ENCODE measurements at places on chromosomes 4 and X.
A peak's percentile ranks its signal among the peaks of the same experiment; 100 is the strongest.

GRCh38 chr4:153156263-153156662 lies 48.0 kb upstream of the TRIM2 start:
- DNase-seq, result no peak

- DNase-seq, result no peak
Measured at GRCh38 chrX:1500701-1501624, 36.0 kb downstream of the P2RY8 start.

- no peak for DNase-seq
Measured at GRCh38 chr4:48112017-48112667, 21.9 kb downstream of the TXK start.

GRCh38 chr4:127503111-127503510 lies 129.6 kb upstream of the INTU start:
- no peak for DNase-seq

DNA sequence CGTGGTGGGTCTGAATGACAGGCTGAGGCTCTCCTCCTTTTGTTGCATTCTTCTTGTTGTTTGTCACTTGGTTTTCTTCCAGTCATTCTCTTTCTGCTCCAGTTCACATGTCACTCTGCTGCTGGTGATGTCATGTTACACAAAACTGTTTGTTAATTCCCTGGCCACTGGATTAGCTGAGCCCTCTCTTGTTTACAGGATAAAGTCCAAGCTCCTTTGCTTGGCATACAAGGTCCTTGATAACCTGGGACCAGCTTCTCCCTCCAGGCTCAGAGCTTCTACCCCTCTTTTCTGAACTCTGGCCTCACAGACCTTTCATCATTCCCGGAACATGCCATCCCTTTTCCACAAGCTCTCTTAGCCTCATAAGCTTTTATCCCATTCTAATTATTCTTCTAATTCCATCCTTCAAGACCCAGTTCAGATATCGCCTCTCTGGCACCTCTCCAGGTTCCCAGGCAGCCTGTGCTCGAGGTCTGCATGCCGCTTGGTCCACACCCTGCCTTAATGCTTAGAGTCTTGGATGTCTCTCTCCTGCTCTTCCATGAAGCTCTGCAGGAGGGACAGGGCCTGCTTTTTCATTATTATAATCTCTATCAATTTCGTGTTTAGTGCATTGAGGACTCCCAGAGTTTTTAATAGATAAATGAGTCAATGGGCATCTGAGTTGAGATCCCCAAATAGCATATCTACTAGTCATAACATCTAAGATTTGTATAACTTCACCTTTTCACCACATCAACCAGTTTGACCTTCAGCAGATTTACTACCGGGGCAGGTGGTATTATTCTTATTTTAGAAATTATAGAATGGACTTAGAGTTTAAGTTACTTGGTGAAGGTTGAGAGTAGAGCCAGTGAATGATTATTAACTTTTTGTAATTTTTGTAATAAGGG lies 98.7 kb downstream of the TMEM131L start:
- no peak for DNase-seq

DNA sequence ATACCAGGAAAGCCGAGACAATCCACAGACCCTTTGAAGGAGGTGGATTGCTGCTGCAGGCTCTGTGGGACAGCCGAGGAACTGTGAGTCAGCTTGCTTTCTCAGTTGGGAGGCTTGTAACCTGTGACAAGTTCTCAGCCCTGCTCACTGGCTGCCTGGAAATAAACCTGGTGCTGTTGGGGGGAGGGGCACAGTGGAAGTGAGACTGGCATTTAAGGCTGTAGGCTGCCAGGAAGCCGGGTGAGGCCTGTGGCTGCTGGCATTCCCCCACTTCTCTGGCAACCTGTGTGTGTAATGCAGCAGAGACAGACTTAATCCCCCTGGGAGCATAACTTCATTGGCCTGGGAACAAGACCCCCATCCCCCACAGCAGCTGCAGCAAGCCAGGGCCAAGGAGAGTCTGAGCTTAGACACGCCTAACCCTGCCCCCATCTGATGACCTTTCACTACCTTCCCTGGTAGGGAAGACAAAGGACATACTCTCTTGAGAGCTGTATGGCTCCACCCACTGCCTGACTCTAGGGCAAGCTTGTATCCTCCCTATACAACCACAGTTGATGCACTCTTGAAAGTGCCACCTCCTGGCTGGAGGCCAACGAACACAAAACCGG lies 64.1 kb downstream of the ALPK1 start:
- DNase-seq, result no peak

- no peak for DNase-seq
Measured at GRCh38 chr4:139274790-139275189, 5.2 kb downstream of the MGARP start.

GRCh38 chr4:48178931-48179330 lies 44.9 kb upstream of the TXK start:
- peak; percentile 14 for DNase-seq

DNA sequence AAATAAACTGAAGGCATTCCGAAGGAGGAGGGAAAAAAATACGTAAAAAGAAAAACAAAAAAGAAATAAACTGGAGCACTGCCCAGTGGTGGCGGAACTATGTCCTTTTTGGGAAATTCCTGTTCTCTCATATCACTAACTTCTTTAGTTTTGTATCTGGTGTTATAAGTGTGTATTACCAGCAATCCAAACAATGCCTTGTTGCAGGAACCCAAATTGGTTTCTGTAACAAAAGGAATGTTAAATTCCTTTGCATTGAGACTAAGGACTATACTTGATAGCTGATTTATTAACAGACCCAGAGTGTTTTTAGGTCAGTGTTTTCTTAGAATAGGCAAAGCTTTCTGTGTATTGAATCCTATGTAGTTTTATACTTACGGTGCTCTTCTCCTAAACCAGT lies 6.6 kb downstream of the CCNG2 start:
- no peak for DNase-seq

- no peak for DNase-seq
Measured at GRCh38 chr4:2441393-2442174, 22.8 kb downstream of the CFAP99 start.

GRCh38 chrX:13144927-13145655 lies 100.7 kb upstream of the FAM9C start:
- DNase-seq, result no peak

DNA sequence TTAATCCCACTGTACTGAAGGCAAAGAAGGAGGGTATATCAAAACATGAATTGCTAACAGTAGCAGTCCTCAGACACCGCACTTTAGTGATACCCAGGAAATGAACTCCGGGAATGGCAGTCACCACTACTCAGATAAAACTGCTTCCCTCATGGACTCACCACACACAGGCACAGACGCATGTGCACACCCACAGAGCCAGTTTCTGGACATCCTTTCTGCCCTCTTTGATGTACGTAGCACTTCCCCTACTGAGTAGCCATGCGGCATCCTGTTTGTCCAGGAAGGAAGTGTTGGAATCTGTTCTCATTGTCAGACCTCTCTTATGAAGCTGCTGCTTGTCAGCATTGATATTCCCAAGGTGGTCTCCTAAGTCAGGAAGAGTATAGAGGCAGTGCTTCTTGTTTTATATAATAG lies 95.7 kb downstream of the DCLK2 start:
- no peak for DNase-seq

DNA sequence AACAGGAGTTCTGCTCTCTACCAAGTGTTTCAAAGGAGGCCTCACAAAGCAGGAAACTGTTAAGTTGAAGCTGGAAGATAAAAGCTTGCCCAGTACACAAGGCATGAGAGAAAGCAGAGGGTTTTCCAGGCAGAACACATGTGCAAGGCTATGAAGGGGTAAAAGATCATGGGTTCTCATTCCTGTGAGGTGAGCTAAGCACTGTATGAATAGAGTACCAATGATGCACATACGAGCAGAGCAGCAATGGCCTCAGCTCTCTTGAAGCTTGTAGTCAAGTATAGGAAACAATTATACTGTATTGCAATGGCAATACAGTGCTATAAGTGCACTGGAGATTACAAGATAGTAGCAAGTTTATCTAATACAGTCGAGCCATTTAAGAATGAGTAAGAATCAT lies 18.0 kb downstream of the TTC29 start:
- no peak for DNase-seq

- peak; percentile 45 for DNase-seq
Measured at GRCh38 chr4:123599920-123600810, 203.6 kb downstream of the SPRY1 start.

DNA sequence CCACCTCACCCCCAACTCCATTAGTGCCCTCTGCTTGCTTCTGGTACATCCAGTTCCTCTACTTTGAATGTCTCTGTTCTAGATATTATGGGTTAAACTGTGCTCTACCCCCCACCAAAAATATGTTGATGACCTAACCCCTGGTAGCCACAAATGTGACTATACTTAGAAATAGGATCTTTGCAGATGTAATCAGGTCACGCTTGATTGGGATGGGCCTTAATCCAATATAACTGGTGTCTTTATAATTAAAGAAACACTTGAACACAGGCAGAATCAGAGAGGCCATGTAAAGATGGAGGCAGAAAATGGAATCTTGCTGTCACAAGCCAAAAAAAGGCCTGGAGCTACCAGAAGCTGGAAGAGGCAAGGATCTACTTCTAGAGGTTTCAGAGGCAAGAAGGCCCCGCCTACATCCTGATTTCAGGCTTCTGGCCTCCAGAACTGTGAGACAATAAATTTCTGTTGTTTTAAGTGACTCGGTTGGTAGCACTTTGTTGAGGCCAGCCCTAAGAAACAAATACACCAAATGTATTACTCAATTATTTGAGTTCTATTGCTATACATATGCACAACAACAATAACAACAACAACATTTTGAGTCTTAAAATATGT lies 220.0 kb downstream of the PPP3CA start:
- DNase-seq, result no peak

GRCh38 chr4:86916392-86916791 lies 18.4 kb upstream of the AFF1 start:
- no peak for DNase-seq

GRCh38 chrX:13153796-13154195 lies 109.4 kb upstream of the FAM9C start:
- DNase-seq, result no peak

DNA sequence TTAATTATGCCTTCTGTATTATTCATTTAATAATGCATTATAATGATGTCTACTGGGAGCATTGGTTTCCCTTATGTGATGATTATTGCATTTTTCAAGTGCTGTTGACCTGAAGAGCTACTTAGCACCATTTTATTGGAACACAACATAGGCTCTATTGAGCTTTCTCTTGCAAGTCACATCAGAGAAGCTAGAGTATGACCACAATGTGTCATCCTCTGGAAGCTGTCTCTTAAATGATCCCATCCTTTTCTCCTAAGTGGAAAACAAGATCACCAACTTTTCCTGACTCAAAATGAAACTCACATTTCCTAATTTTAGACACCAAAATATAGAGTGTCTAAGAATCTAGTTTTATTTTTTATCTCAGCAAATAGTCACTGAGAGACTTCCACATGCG lies 1451.9 kb downstream of the PCDH7 start:
- DNase-seq, result no peak

DNA sequence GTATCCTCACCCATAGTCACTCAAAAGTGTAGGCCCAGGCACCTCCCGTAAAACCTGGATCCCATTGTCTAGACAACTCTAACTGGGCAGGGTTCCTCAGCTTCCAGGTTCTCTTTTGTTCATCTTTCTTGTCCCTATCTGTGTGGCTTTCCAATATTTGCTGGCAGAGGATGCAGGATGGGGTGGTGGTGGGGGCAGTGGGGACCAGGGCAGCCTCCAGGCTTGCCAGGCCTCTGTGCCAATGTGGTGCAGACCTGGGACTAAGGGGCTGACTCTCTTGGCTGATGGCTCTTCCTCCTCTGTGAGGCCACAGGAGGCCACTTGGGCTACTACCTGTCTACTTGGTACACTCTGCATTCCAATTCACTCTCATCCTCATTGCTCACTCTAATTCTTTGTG lies 76.4 kb downstream of the NBDY start:
- DNase-seq, result no peak

- no peak for DNase-seq
Measured at GRCh38 chrX:1600406-1601050, 9.1 kb downstream of the AKAP17A start.

DNA sequence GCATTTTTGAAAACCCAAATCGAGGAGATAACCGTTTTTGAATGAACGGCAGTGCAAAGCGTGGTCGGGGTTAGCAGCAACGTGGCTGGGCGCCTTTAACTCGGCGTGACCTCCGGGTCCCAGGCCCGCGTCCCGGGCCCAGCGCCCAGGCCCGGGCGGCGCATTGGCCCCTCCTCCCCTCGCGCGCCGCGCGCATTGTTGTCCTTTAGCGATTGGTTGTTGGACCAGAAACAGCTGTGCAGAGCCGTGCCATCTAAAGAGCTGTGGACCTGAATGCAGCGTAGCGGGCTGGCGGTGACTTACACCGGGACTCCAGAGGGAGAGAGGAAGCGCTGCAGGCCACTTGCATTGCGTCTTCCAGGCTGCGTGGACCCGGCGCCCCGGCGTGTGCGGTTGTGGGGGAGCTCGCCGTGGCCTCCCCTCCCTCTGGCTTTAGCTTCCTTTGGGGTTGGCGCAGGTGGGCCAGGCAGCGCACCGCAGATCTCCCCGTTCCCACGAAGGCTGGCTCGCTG lies at the start of gene STOX2:
Gene STOX2, plus strand, starts transcription at position 227 of the 512 bp plus-strand sequence. CDS start 1,484 bp downstream, outside the sequence.
- DNase-seq, result no peak

DNA sequence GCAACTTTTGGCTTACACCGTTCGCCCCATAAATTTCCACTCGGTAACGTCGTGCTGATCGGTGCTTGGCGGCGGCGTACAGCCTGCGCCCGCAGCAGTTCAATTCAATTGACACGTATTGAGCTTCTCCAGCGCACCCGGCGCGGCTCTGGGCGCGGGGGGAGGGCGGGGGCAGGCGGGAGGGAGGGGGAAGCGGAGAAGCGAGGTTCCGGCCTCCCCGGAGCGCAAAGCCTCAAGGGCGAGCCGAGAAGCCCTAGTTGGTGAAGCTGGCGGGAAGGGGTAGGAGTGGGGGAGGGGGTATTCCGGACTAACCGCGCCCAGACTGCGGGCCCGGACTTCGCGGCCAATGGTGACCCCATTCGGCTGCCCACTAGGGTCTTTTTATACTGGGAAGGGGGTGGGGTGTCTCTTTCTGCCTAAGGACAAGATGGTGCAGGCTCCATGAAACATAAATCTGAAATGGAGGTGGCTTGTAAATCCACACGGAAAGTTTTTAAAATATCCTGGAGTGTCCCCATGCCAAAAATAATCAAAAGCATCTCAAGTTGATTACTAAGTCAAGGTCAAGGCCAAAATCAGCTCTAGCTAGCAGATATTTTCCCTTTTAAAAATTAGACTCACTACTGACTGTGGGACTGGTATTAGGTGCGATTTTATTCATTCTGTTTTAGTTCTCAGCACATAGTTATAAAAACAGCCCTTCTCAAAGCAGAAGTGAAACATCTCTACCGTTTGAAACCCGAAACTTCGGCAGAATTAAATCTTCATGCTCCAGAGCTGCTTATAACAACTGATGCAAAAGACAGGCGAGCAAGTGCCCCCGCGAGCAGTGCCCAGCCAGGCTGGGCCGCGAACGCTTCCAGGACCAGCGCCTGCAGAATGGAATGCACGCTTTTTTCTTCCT lies 1.5 kb upstream of the BCOR start:
- no peak for DNase-seq

DNA sequence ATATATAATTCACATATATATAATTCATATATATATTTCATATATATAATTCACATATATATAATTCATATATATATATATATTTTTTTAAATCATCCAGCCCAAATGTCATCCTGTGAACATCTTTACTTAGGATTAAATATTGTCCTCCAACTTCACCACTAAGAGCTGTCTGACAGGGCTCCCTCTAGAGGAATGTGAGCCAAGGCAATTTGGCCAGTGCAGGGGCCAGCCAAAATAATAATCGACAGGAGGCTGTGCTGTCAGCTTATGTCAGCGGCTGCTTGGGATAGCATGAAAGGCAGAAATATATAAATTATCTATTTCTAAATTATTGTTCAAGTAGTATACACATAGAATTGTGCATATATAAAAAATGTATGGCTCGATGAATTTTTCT lies 29.5 kb downstream of the EGFL6 start:
- no peak for DNase-seq

- no peak for DNase-seq
Measured at GRCh38 chrX:13380211-13380610, 60.4 kb upstream of the ATXN3L start.
